ENCODE measurements at places on chromosomes 2 and 18. TPM values are rescaled to one million over a fixed set of nuclear protein-coding genes. Genes with fewer than 3 reads are reported as not detected.

GRCh38 chr2:148515976-148516375 lies 128.6 kb upstream of the EPC2 start:
- peak; percentile 47 for DNase-seq
- no peaks in the 10 kb centered on the region for H3K36me3 ChIP-seq
- H3K27me3 ChIP-seq: no peaks in the 10 kb centered on the region
- peaks cover 3% of the 10 kb centered on the region for H3K4me1 ChIP-seq

- no peak overlapping the region for H3K4me3 ChIP-seq
- peaks cover 40% of the 10 kb centered on the region for H3K4me1 ChIP-seq
- no peaks in the 10 kb centered on the region for H3K36me3 ChIP-seq
- peak overlapping the region; percentile 79 for H3K27ac ChIP-seq
- no peaks in the 10 kb centered on the region for H3K27me3 ChIP-seq
Observed at GRCh38 chr18:29154196-29154757, 977.3 kb upstream of the CDH2 start.

LAMA3 gene
- polyA plus RNA-seq: 0.93 TPM

DNA sequence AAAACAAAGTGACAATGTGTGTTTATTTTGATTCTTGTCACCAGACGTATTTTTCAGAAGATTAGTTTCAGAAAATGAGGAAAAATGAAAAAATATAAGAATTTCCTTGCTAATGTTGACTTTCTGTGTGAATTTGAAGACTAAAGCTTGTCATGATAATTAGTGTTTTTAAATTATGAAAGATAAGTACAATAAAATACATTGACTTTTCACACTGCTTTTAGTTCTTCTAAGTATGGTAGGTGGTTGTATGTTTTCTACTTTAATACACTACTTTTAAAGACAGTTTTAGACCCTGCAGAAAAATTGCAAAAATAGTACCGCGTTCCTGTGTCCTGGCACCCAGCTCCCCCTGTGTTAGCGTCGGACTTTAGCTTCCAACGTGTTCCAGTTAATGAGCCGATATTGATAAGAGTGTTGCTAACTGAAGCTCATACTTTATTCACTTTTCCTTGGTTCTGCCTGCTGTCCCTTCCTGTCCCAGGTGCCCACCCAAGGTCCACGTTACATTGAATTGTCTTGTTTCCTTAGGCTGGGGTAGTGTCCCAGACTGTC lies 695 bp downstream of the RBFA start:
- no peaks in the 10 kb centered on the region for H3K27me3 ChIP-seq
- no peaks in the 10 kb centered on the region for H3K36me3 ChIP-seq
- H3K4me3 ChIP-seq: peak overlapping the region; percentile 97
- H3K4me1 ChIP-seq: no peaks in the 10 kb centered on the region
- DNase-seq: peak; percentile 55

- no peak overlapping the region for H3K4me3 ChIP-seq
- no peaks in the 10 kb centered on the region for H3K27me3 ChIP-seq
- DNase-seq: peak; percentile 91
- peak overlapping the region; percentile 45 for H3K27ac ChIP-seq
Observed at GRCh38 chr2:96556441-96557330, 20.1 kb downstream of the ARID5A start.

GRCh38 chr2:77418537-77418936 lies 103.6 kb downstream of the LRRTM4 start:
- H3K4me1 ChIP-seq: no peaks in the 10 kb centered on the region
- H3K4me3 ChIP-seq: no peak overlapping the region
- H3K27ac ChIP-seq: no peak overlapping the region
- DNase-seq: no peak
- H3K36me3 ChIP-seq: no peaks in the 10 kb centered on the region
- no peaks in the 10 kb centered on the region for H3K27me3 ChIP-seq

GRCh38 chr2:88038263-88039105 lies 17.1 kb downstream of the KRCC1 start:
- peak; percentile 91 for DNase-seq
- no peaks in the 10 kb centered on the region for H3K27me3 ChIP-seq
- no peak overlapping the region for H3K4me3 ChIP-seq
- peaks cover 31% of the 10 kb centered on the region for H3K36me3 ChIP-seq
- peaks cover 34% of the 10 kb centered on the region for H3K4me1 ChIP-seq
- H3K27ac ChIP-seq: peak overlapping the region; percentile 84

- H3K27me3 ChIP-seq: no peaks in the 10 kb centered on the region
- H3K27ac ChIP-seq: peak overlapping the region; percentile 41
- DNase-seq: peak; percentile 87
- peak overlapping the region; percentile 98 for H3K4me3 ChIP-seq
Observed at GRCh38 chr2:40450796-40451430, 977 bp downstream of the SLC8A1 start.

CPS1 gene
- polyA plus RNA-seq: 1.8 TPM

CD8A gene
- polyA plus RNA-seq: not detected

- peak overlapping the region; percentile 96 for H3K27ac ChIP-seq
- H3K4me1 ChIP-seq: peaks cover 38% of the 10 kb centered on the region
- peak overlapping the region; percentile 27 for H3K4me3 ChIP-seq
- H3K27me3 ChIP-seq: no peaks in the 10 kb centered on the region
- no peak for DNase-seq
Observed at GRCh38 chr2:234950435-234950729, 1.4 kb upstream of the SH3BP4 start.

POTEI gene
- polyA plus RNA-seq: not detected

ANKRD53 gene
- polyA plus RNA-seq: 0.65 TPM

DNA sequence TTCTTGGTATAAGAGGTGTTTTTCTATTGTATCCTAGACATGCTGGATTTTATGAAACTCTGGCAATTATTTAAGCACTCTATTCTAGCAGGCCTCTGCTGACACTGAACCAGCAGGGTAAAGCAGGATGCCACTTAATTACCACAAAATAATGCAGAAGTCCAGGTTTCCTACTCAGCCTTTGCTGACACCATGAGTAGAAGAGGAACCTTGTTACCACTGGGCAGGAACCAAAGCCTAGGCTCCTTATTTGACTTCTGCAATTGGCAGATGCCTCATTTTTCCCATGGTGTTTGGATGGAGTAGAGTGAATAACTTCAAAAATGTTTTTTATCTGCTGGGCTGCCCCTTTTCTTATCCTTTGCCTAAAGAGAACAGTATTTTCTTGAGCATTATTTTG lies 60.8 kb downstream of the THNSL2 start:
- H3K4me3 ChIP-seq: no peak overlapping the region
- H3K4me1 ChIP-seq: no peaks in the 10 kb centered on the region
- H3K27ac ChIP-seq: no peak overlapping the region
- no peaks in the 10 kb centered on the region for H3K36me3 ChIP-seq

GRCh38 chr2:136108463-136108862 lies 9.5 kb downstream of the CXCR4 start:
- no peak overlapping the region for H3K4me3 ChIP-seq
- H3K36me3 ChIP-seq: no peaks in the 10 kb centered on the region
- no peak for DNase-seq
- H3K4me1 ChIP-seq: no peaks in the 10 kb centered on the region

KRTCAP3 gene
- 0.67 TPM for polyA plus RNA-seq

DNA sequence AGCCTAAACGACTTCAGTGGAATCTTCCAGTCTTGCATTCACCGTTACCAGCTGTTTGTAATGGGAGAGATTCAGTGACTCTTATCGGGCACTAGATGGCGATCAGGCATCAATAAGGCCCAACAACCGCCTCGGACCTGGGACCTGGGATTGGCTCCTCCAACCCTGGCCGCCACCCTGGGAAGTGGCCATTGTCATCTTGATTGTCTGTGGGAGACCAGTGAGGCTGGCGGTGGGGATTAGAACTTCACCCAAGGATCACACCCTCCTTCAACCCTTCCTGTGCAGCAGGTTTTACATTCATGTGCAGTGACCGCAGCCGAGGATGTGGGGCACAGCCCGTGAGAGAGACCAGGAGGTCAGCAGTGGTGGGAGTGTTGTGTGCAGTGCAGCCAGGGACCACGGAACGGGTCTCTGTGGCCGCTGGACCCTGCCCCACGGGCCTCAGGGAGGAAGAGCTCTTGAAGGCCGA lies 85.3 kb downstream of the SPP2 start:
- no peak overlapping the region for H3K4me3 ChIP-seq
- no peaks in the 10 kb centered on the region for H3K36me3 ChIP-seq
- 0 out of 2 replicates have a peak, but pooled peaks cover 5% of the 10 kb centered on the region for H3K4me1 ChIP-seq

- H3K36me3 ChIP-seq: no peaks in the 10 kb centered on the region
- H3K27ac ChIP-seq: no peak overlapping the region
- no peaks in the 10 kb centered on the region for H3K27me3 ChIP-seq
- H3K4me1 ChIP-seq: no peaks in the 10 kb centered on the region
Observed at GRCh38 chr2:92326-92725, 46.0 kb upstream of the FAM110C start.

DNA sequence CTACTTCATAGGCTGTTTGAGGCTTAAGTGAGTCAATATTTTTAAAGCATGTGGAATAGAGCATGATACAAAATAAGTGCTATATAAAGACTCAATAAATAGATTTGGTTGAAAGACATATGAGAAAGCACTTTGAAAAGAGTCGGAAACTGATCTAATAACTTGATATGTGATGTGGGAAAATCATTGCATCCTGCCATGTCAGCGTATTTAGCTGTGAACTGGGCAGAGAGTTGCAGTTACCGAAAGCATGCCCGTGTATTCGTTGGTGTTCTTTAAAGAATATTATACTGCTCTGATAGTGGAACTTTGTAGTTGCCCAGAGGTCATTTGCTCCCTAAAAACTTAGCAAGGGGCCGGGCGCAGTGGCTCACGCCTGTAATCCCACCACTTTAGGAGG lies 37.8 kb upstream of the ZNF516 start:
- H3K4me1 ChIP-seq: peaks cover 12% of the 10 kb centered on the region
- DNase-seq: no peak
- H3K27me3 ChIP-seq: no peaks in the 10 kb centered on the region
- no peak overlapping the region for H3K27ac ChIP-seq
- H3K4me3 ChIP-seq: no peak overlapping the region
- no peaks in the 10 kb centered on the region for H3K36me3 ChIP-seq

GRCh38 chr18:23238152-23238531 lies 102.9 kb downstream of the CABLES1 start:
- peaks cover 19% of the 10 kb centered on the region for H3K4me1 ChIP-seq
- no peaks in the 10 kb centered on the region for H3K27me3 ChIP-seq
- H3K4me3 ChIP-seq: peak overlapping the region; percentile 60
- DNase-seq: peak; percentile 95

UGT1A10 gene
- polyA plus RNA-seq: not detected

MFF gene
- polyA plus RNA-seq: 301 TPM

RNF152 gene
- polyA plus RNA-seq: 2.3 TPM

RAB31 gene
- polyA plus RNA-seq: 144 TPM

DNA sequence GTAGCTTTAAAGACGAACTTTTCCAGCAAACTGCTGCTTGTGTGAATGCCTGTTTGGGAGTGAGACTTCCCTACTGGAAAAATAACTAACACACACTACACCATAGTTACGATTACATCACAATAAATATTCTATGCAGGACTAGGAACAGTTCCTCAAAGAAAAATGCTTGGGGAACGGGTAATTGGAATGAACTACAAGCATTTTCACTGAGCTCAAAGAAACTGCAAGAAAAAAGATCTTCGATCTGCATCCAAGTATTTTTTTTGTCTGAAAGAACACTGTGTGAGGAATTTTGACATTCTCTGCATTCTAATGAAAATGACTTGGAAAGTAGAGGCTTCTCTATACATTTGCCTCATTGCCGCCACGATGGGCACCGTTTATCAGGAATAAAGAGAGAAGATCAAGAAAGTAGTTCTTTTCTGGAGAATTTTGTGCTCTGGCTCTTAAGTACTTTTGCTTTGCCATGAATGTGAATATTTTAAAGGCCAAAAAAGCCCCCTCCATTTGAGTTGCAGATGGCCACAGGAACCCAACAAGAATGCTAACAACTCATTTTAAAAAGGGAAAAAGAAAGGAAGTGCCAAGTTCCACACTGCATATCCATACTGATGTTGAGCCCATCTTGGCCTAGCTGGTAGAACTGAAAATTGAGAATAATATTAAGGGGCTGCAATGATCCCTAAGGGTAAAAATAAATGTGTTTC lies 13.6 kb downstream of the LYPD1 start:
- no peaks in the 10 kb centered on the region for H3K36me3 ChIP-seq
- DNase-seq: no peak
- no peaks in the 10 kb centered on the region for H3K4me1 ChIP-seq
- no peak overlapping the region for H3K27ac ChIP-seq
- no peak overlapping the region for H3K4me3 ChIP-seq

DNA sequence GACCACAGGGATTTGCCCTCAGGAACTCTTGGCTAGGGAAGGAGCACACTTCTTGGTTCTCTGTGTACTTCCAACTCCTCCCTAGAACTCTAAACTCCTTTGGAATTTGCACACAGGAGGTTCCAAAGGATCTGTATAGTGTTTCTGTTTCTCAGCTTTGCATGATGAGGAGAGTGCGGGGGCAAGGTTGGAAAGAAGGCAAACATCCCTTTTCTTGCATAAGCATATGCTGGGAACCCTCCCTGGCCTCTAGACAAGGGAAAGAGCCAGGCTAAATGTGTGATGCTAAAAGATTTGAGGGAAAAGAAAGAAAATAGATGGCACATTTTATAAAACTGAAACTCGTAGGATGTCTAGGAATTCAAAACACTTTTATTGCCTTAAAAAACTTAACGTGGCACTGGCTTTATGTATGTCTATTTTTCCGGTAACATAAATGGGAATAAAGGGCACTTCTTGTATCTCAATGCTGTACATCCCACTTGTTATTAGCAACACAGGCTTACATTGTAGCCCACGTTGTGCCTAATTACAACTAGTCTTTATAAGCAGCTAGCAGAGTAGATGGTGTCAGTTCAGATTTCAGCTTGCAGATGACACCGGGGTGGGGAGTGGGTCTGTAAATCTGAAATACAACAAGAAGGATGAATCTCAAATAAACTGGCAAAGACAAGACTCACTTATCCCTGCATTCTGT lies 165.8 kb downstream of the GPD2 start:
- no peak overlapping the region for H3K4me3 ChIP-seq
- DNase-seq: no peak
- no peaks in the 10 kb centered on the region for H3K27me3 ChIP-seq

DNA sequence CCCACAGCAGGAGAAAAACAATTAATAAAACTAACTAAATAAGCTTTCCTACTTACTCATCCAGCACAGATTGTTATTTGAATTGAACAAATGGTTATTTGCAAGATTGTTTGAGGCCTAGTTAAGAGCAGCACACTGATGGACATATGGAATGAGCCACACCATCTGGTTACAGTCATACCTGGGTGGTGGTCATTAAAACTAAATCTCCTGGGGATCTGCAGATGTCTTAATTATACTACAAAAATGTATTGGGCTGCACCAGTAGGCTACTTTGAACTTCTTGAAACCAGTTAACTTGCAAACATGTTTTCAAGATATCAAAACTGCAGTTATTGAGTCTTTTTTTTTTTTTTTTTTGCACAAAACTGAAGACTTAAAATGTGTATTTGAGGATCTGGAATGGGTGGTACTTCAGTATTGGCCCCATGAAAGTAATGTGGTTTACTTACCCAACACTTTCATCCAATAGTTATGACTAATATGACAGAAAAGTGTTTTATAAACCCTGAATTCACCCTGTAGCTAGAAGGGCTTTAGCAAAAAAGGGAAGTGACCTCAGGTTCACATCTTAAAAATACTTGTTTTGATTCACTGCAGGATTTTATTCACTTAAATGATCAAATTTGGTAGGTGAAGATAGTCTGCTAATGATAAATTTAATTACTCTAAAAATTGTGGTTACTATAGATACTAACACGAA lies 10.8 kb downstream of the AGFG1 start:
- H3K27me3 ChIP-seq: no peaks in the 10 kb centered on the region
- H3K36me3 ChIP-seq: no peaks in the 10 kb centered on the region
- DNase-seq: peak; percentile 61
- no peak overlapping the region for H3K4me3 ChIP-seq
- H3K4me1 ChIP-seq: peaks cover 32% of the 10 kb centered on the region

SIX2 gene
- polyA plus RNA-seq: 0.22 TPM

- peaks cover 13% of the 10 kb centered on the region for H3K4me1 ChIP-seq
- H3K27ac ChIP-seq: 0 out of 2 replicates have a peak overlapping the region, but pooled peaks have one; percentile 17
- DNase-seq: peak; percentile 89
- H3K27me3 ChIP-seq: no peaks in the 10 kb centered on the region
- no peak overlapping the region for H3K4me3 ChIP-seq
Observed at GRCh38 chr18:58785171-58785805, 79.4 kb upstream of the ZNF532 start.

GNLY gene
- polyA plus RNA-seq: not detected

All from GM23248 (cell line).